ENCODE measurements at places on chromosomes 6 and 20.

- DNase-seq, result no peak
These were observed 32.8 kb downstream of the RAB22A start for GRCh38 chr20:58342104-58342945.

GRCh38 chr20:17678886-17679285 lies 3.2 kb downstream of the RRBP1 start:
- no peak for DNase-seq

DNA sequence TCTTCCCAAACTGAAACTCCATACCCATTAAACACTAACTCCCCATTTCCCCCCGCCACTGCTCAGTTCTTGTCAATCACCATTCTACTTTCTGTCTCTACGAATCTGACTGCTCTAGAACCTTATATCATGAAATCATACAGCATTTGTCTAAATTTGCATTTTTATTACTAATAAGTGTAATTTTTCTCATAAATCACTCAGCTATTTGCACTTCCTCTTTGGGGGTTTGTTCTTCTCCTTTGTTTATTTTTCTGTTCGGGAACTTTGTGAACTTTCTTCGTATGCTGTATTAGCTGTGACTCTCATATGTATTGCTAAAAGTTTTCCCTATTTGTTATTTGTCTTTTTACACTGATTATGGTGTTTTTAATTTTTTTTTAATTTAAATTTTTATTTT lies 152.2 kb downstream of the SLC16A10 start:
- no peak for DNase-seq

- no peak for DNase-seq
These were observed 302.8 kb upstream of the RNF217 start for GRCh38 chr6:124659427-124659826.

GRCh38 chr6:80382811-80383210 lies 276.3 kb downstream of the BCKDHB start:
- no peak for DNase-seq

DNA sequence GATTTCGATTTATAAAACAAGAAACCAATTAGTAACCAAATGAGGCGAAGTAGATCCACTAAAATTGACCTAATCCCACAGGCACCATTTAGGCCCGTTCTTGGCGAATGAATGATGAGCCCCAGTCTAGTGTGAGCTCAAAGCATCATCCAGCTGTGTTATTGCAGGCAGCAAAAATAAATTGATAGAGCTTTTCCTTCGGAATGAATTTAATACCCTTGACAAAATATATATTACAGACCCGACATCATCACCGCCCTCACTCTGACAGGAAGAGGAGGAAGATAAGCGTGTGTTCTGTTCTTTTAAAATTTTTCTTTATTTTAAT lies 7.8 kb downstream of the SIM1 start:
- no peak for DNase-seq

GRCh38 chr6:145112711-145113148 lies 622.6 kb downstream of the EPM2A start:
- DNase-seq, result no peak

- no peak for DNase-seq
These were observed 156.8 kb upstream of the RUNX2 start for GRCh38 chr6:45171380-45171779.

- DNase-seq, result no peak
These were observed 269.9 kb downstream of the BCKDHB start for GRCh38 chr6:80376411-80376810.

DNA sequence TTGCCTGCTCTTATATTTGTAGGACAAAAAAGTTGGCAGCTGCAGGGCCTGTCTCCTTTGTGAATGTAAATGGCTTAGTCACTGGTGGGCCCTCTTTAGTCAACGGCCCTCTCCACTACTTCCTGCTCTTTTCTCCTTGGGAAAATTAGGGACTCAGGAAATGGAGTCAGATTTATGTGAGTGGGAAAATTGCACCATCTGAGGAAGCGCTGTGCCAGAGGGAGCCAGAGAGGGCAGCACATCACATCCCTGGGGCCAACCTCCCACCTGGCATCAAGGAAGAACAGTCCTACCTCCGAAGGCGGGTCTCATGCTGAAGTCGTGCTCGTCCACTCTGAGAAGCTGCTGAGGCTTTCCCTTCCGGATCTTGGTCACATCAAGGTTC lies 15.6 kb downstream of the GABRR2 start:
- DNase-seq, result no peak

- DNase-seq, result no peak
These were observed 333.9 kb upstream of the SOX4 start for GRCh38 chr6:21259660-21260059.
